Stromal cell of bone marrow (primary cell): ENCODE measurements at places on chromosomes 2 and 18.

GRCh38 chr2:196957881-196958525, 31.5 kb upstream of the PGAP1 start:
- DNase-seq: no peak

- DNase-seq: no peak
Measured at GRCh38 chr2:241947401-241947800, 77.9 kb downstream of the RTP5 start.

DNA sequence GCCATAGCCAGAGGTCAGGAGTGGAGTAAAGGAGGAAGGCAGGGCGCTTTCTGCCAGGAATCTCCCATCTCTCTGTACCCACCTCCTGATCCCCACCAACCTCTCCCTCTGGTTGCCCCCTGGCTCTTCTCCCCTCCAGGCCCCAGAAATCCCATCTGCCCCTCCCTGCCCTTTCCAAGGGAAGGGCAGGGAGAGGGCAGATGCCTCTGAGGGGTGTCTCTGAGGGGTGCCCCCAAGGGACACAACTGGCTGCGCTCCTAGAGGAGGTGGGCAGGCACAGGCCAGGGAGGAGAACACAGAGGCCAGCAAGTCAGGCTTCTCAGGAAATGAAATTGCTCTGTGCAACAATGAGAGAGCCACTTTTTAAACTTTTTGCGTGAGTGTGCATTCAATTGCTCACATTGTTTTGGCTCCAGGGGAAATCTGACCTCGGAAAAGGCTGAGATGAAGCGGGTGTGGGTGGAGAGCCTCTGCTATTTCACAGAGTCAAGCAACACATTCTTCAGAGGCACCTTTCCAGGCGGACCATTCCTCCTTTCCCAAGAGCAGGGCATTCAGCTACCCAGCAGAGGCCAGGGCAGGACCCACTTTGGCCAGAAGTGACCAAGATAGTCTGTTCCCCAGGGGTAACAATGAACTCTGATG, 125.5 kb downstream of the SMAD7 start:
- peak; percentile 65 for DNase-seq

GRCh38 chr2:32357318-32358110, 691 bp downstream of the BIRC6 start:
- no peak for DNase-seq

DNA sequence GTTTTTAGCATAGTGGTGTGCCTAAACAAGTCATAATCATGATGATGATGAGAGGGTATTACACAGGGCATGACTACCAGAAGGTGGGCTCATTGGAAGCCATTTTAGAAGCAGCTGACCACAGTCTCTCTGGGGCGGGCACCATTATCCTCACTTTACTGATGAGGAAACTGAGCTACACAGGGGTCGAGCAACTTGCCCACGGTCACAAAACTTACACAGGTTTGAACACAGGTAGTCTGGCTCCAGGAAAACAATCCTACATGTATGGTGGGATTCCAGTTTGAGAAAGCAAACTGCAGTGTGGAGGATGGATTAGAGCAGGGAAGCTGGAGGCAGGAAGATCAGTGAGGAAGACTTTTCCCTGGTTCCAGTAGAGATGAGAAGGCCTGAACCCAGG, 6.2 kb downstream of the RHOB start:
- no peak for DNase-seq

- no peak for DNase-seq
Measured at GRCh38 chr2:6945821-6946220, 28.6 kb downstream of the RNF144A start.

DNA sequence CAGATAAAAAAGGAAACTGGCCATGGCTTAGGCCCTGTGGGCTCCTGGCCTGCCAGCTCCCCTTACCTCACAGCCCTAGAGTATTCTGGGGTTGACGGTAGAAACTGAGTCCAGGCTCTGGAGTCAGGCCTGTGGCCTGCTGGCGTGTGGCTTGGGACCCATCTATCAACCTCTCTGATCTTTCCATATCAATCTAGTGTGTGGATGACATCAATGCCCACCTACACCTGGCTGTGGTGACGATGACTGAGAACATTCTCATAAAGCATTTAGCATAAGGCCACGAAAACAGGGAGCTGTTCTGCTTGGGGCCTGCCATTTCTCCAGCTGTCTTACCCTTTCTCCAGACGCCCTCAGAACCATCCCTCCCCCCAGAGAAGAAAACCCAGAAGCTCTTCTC, 17.9 kb downstream of the PCARE start:
- no peak for DNase-seq

- DNase-seq: no peak
Measured at GRCh38 chr18:64806232-64806631, 657.3 kb upstream of the LINC00305 start.

- no peak for DNase-seq
Measured at GRCh38 chr2:140791802-140792201, 1339.0 kb downstream of the LRP1B start.

- DNase-seq: no peak
Measured at GRCh38 chr2:212712466-212712865, 173.9 kb upstream of the ERBB4 start.

GRCh38 chr2:235539773-235540172, 45.9 kb downstream of the AGAP1 start:
- no peak for DNase-seq

GRCh38 chr18:13258921-13259320, 40.4 kb downstream of the LDLRAD4 start:
- DNase-seq: no peak

DNA sequence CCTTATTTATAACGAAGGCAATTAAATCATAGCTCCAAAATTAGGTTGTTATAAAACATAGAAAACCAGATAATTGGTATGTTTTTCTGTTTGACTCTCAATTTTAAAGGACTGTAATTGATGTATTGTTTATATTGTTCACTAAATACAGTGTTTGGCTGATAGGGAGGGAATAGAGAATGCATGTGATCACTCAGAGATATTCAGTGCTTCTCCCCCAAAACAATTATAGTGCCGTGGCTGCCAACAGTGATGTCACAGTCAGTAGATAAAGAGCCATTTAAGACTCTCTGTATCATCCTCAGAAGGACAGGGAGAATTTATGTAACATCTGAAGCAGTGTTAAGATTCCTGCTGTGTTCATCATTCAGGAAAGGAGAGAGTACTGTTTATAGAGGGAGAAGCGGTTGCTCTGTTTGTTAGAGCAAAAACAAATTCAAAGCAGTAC, 69.6 kb downstream of the PHLPP1 start:
- peak; percentile 24 for DNase-seq

- no peak for DNase-seq
Measured at GRCh38 chr2:4668381-4668780, 965.0 kb downstream of the DCDC2C start.

DNA sequence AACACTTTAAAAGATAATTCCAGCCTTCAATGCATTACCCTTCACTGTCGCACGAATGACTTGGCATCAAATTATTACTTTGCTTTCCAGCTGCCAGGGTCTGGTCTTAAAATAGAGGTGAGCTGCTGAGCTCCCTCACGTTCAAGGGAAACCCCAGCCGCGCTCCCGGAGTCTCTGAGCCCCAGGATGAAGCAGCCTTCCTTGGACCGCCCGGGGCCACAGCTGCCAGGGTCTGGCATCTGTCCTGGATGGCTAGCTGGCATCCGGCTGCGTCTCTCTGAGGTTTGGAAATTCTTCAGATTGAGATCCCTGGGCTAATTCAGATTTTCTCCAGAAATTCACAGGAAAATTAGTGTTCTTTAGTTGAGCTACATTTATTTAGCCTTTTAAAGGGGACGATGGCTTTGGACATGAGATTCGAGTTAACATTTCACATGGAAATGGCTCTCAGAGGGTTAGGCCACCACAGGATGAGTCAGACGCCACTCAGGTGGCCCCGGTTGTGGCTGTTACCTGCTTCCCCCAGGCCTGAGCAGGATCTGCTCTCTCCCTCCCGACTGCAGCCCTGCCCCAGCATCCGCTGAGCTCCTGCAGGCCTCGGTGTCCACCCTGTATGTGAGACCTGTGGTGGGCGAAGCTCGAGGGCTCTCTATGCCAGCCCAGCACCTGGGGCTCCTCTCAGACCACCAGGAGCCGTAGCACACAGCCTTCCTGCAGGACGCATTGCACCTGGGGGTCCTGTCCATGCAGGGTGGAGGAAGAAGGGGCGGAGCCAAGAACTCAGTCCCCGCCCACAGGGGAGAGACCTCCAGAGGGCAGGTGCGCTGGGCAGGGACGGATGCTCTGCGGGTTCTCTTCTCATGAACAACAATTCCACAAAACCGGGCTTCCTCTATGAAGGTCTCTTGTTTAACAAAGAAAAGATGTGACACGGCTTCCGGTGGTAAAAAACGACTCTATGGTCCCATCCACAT, 255.5 kb downstream of the TWIST2 start:
- no peak for DNase-seq

GRCh38 chr2:29463181-29463900, 348.1 kb downstream of the CLIP4 start:
- DNase-seq: peak; percentile 59

GRCh38 chr2:70030724-70031420, 56.4 kb upstream of the PCBP1 start:
- no peak for DNase-seq

- DNase-seq: no peak
Measured at GRCh38 chr2:38930600-38930999, 40.9 kb downstream of the ARHGEF33 start.

DNA sequence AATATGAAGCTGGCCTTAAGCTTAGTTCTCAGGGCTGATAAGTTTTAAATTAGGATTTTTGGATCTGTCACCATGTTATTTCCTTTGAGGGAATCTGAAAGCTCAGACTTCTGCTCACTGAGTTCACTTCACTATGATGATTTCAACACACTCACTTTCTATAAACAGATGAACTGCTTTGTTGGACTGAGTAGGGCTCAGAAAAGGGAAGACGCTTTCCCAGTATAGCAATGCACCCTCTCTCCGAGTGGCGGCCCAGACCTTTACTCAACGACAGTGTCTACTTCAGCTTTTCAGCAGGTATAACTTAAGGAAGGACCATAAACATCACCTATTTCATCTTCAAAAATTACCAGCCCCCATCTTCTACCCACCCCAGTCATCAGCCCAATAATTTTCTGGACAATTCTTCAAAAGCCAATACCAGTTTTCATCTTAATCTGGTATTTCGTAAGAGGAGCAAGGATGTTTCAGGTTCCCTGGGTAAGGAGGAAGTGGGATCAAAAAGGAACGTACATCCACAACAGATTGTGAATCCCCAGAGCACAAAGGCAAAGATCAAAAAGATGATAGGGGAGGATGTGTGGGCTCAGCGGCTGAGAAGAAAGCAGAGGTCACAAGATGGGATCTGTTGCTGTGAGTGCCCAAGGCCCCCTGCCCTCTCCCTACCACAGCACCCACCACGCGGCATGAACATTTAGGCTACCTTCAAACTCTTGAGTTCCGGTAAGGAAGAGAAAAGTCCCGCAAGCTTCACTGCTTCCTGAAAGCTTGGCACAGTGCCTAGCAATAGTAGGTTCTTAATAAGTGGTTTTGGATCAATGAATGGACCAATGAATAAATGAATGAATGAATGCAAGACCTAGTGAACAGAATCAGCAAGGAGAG, 41.9 kb downstream of the LPIN2 start:
- no peak for DNase-seq

- DNase-seq: no peak
Measured at GRCh38 chr2:26653207-26654060, 12.3 kb upstream of the CIB4 start.

DNA sequence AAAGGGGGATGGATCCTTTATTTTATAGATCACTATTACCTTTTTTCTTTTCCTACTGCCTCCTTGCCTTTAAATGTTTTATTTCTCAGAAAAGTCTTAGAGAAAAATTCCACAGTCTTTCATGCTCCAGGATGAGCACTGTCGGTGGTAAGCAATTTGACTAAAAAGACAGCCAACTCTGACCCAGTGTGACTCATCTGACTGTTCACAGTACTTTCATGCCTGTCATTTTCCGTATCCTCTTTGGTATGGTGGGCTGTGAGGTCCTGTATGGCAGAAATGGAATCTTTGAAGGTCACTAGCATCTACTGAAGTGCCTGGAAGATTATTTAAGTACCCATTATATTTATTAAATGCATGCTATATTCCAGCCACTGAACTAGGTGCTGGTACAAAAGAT, 2.1 kb upstream of the RFTN2 start:
- DNase-seq: no peak

DNA sequence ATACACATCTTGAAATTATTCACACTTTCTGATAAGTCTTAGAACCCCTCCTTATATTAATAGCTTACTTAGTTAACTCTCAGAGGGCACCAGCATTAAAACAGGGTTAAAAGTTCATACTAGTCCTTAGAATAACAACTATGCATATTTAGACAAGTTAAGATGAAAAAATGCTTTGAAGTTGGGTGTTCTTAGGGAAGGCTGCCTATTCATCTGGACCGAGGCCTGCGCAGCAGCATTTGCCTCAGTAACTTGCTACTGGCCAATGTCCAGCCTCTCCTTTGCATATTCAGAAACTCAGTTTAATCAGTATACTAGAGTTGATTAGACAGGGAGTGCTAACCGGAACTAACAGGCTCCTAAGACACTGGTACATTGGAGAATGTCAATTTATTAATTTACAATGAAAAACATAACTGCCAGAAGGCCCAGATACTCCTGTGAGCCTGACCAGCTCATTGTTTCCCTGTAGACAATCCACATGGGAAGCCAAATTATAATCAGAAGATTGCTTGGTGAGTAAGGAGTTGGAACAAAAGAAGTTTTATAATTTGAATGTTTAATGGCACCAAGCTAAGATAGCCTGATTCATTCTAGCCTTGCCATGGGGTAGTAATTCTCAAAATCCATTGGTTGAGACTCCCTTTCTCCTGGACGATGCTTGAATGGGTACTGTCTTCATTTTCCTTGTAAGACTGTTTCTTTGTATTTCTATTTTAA, 48.9 kb downstream of the DYNC1I2 start:
- DNase-seq: peak; percentile 28

GRCh38 chr18:62867534-62867933, 152.2 kb downstream of the PHLPP1 start:
- DNase-seq: no peak

GRCh38 chr2:218878486-218878885, 2.2 kb upstream of the WNT10A start:
- no peak for DNase-seq

DNA sequence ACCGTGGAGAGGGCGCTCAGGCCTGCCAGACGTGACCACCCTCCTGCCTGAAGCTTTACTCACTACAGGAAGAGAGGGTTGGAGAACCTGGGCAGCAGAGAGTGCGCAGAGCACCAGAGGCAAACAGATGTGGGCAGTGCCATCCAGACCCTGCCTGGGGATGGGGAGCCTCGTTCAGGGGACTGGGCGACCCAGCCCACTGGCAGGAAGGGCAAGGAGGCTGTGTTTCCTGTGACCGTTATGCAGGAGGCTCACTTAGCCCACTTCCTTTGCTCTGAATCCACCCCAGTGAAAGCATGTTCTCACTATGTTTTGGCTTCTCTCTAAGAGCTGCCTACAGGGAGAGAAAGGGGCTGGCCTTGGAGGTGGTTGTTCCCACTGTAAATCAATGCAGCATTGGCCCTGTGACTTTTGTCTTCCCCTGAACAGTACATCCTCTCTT, 23.0 kb upstream of the ACKR3 start:
- no peak for DNase-seq

- DNase-seq: no peak
Measured at GRCh38 chr2:69615969-69616368, 27.6 kb downstream of the AAK1 start.

DNA sequence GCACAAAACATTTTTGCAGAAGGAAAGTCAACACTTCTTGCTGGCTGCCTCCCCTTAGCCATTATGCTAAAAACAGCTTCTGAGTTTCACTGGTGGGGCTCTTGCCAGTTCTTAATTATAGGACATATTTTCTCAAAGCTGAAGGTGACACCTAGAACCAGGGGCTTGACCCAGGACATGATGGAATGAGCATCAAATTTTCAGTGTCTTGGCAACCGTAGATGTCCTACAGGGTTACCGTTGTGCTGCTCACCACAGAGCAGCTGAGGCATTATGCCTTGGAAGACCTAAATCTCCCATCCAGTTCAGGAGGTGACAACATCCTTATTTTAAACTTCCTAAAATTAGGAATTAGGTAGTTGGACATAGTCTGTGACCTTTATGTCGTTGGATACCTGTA, 46.7 kb downstream of the TMEM185B start:
- DNase-seq: no peak
